ENCODE measurements at places on chromosomes 7 and 10.

DNA sequence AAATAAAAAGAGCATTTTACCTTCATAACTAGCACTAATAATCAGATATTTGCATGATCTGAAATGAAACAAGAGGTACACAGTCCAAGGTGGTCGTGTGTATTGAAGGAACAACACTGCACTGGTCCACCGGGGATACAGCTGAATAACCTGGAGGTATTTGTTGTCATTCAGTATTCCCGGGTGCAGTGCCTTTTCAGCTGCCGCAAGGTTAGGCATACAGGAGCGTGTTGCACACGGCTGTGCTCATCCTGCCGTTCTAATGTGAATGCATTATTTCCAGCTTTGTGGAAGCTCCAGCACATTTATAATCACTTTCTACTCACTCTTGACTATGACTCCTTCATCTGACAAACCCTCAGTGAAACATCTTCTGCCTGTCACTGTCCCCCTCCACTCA is 377.8 kb downstream of the GFRA1 start:
- no peak for DNase-seq

GRCh38 chr7:74029089-74029785 is 1.3 kb downstream of the ELN start:
- DNase-seq: no peak

- DNase-seq: no peak
Measured at GRCh38 chr10:99908512-99908911, 101.2 kb downstream of the DNMBP start.

DNA sequence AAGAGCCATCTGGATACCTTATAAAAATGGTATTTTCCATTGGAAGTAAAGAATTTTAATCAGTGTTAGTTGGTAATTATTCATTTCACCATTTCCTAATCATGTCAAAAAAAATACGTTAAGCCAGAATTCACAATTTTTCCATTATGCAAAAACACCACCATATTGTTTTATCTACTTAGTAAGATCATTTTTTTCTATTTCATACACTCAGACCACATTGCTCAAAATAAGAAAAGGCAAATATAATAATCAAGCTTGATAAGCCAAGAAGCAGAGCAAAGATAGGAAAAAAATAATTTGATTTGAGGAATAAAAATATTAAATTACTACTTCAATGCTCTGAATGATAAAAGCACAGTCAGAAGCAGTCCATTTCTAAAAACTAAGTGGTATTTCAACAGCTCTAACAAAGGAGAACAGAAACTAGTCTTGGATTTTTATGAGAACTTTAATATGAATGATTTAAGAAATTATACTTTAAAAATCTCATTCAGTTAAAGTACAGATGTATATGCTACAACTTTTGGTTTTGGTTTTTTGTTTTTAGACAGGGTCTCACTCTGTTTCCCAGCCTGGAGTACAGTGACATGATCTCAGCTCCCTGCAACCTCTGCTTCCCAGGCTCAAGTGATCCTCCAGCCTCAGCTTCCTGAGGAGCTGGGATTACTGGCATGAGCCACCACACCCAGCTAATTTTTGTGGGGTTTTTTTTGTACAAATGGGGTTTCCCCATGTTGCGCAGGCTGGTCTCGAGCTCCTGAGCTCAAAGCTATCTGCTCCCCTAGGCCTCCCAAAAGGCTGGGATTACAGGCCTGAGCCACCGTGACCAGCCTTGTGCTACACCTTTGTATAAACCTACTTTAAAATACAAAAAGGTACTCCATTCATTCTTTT is 46.6 kb downstream of the LRRN3 start:
- no peak for DNase-seq

- no peak for DNase-seq
Measured at GRCh38 chr10:95697429-95697828, 3.7 kb upstream of the TCTN3 start.

GRCh38 chr10:132855889-132856288 is 69.9 kb upstream of the NKX6-2 start:
- DNase-seq: peak; percentile 5

DNA sequence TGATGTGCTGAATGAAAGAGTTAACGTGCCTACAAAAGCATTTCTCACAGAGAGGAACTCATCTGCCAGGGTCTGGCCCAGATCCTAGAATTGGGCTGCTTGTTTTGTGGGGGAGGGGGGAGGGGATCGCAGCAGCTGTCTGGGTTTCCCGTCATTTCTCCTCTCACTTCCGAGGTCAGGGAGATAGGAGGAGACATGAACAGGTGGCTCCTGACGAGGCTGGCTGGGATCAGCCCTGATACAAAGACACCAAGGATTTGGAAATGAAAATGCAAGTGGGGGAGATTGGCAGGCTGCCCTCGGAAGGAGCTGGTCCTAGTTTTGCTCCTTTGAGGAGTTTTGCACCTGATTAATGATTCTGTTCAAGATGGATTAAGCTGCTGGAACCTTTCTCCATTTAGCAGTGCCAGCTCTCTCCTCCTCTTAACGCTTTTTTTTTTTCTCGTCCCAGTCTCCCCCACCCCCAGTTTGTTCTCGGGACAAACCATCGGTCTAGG is 86.8 kb upstream of the KMT2C start:
- DNase-seq: no peak

- no peak for DNase-seq
Measured at GRCh38 chr10:44013981-44014380, 365.3 kb upstream of the ZNF32 start.

DNA sequence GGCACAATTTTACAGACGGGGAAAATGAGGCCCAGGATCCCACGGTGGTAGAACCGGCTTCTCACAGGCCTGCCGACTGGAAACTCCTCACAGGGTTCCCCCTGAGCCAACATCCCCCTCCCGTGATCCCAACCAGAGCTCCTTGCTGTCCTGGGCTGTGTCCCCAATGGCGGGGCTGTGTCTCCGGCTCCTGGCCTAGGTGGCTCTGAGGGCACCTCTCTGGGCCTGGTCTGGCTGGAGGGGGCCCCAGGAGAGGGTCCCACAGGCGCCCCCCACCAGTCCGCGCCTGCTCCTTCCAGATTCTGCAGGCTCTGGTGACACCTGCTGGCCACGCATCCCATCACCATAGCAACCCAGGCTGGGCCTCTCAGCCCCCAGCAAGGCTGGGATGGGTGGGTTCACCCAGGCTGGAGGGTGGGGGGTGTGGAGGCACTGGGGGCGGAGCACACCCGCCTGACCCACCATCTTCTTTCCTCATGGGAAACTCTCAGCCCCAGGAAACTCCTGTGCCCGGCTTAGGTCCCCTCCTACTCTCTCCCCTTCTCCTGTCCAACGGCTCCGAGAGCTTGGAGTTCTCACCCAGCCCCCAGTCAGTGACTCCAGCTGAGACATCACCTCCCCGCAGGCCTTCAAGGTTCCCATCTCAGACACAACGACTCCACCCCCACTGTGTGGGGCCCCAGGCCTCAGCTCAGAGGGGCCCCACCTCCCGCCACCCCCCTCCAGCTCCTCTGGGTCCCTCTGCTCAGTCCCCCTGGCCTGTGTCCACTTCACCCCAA is 27.1 kb upstream of the TNRC18 start:
- DNase-seq: peak; percentile 79

DNA sequence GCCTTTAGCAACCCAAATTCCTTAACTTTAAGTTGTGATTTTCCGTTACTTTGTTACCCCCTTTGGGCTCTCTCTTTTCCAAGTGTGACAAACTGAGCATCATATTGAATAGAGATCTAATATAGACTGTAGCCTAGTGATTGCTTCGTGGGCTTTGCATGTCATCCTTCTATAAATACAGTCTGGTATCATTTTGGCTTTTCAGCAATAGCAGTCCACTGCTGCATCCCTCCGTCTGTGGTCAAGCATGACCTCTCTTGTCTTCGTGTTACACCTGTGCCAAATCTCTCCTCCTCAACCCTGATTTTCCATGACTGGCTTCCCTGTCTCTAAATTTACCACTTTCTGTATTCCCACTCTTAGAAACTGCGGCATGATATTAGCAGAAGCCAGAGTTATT is 53.8 kb upstream of the AGK start:
- no peak for DNase-seq

GRCh38 chr7:158662610-158663427 is 41.8 kb downstream of the NCAPG2 start:
- DNase-seq: no peak

- DNase-seq: no peak
Measured at GRCh38 chr7:41170466-41170865, 532.4 kb downstream of the INHBA start.

DNA sequence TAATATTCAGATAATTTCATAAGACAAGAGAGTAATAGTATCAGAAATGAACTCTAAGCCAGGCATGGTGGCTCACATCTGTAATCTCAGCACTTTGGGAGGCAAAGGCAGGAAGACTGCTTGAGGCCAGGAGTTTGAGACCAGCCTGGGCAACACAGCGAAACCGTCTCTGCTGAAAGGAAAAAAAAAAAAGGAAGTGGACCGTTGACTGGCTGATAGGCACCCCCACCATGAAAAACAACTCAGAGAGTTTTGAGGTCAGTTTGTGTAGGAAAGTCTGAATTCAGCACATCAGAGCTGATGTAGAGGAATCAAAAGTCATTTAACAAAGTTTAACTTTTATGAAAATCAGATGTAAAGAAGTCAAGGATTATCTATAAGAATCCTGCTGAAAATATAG is 63.2 kb upstream of the AMPH start:
- no peak for DNase-seq

DNA sequence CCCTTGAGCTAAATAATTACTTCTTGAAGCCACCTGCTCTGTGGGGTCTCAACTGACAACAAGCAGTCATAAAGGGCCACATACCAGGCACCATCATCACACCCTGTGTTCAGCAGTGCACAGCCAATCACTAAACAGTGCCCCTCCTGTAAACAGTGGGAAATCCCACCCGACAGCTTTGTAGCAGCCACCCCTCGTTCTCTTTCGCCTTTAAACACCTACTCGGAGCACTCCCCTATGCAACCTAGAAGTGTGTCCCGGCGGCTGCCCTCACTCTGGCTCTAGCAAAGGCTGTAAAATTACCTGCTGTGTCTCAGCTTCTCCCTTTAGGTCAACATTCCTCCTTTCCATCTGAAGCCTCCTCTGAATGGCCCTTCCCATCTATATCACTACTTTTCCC is 111.9 kb downstream of the TCERG1L start:
- DNase-seq: no peak

- DNase-seq: no peak
Measured at GRCh38 chr7:73735528-73735905, 3.1 kb downstream of the ABHD11 start.

DNA sequence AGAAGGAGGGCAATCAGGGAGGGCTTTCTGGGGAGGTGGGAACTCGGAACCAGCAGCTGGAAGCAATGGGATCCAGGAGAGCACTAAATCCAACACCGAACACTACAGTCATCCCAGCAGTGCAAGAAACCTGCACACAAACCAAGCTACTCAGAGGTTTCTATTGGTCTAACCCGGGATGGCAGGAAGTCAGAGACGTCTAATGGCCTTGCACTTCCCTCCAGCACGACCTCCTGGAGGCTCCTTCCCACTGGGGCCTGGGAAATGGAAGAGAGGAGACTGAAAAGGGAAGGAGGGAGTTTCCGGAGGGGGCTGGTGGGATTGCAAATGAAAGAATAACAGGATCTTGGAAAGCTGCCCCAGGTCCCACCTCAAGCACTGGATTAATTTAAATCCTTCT is 56.3 kb downstream of the TEX36 start:
- DNase-seq: no peak

DNA sequence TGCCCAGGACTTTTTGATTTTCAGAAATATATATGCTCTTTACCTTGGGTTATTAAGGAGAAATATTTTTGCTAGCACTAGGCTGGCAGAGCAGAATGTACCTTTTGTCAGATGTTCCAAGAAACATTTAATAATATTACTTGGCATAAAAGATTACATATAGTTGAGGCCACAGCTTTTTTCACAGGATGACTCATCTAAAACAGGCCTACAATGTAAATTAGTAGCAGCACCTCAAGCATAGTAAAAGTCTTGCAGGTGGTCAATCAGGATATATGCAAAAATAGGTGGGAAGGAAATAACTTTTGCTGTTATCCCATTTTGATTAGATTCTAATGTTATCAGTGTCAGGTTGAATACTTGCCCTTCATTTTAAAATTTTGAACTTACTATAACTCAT is 14.9 kb upstream of the ITGB1 start:
- no peak for DNase-seq

GRCh38 chr10:29032169-29032568 is 256.7 kb upstream of the LYZL1 start:
- no peak for DNase-seq

DNA sequence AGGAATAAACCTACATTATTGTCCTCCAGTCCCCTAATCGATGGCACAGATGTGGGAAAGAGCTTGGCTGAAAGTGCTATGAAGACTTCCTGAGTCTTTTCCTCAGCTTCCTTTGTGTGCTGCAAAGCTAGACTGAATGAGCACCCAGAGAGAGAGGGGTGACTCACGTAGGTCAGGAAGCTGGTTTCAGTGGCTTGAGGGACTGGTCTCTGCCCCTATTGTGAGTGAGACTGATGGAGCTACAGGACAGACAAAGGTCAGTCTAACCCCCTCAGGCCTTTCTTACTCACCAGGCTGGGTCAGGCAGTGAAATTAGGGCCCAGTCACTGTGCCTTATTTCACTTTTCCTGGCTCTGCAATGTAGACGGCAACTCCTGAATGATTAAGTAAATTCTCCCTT is 171.1 kb upstream of the GRB10 start:
- DNase-seq: no peak

GRCh38 chr10:8956400-8956799 is 901.9 kb downstream of the GATA3 start:
- no peak for DNase-seq

DNA sequence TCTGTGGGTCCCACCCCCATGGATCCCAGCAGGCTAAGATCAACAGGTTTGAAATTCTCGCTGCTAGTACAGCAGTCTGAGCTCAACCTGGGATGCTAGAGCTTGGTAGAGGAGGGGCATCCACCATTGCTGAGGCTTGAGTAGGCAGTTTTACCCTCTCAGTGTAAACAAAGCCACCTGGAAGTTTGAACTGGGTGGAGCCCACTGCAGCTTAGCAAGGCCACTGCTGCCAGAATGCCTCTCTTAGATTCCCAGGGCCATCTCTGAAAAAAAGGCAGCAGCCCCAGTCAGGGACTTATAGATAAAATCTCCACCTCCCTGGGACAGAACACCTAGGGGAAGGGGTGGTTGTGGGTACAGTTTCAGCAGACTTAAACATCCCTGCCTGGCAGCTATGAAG is 190.0 kb upstream of the CACNA2D1 start:
- DNase-seq: no peak

DNA sequence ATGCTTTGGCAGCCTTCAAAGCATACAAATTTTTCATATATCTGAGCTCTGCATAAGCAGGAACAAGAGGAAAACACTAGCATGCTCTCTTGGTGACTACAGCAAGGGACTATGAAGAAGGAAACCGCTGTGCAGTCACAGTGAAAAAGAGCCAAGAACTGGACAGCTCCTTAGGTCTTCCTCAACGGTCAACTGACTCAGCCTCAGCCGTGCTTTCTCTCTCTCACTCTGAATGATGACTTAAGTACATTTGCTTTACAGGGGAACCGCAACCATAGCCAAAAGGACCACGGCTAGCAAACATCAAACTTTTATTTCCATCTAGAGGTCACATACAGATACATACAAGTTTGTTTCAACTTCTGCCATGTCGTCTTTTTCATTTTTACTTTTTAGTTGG is 69.9 kb downstream of the HYCC1 start:
- DNase-seq: no peak

GRCh38 chr10:5977471-5978229 is at the start of gene IL15RA:
Gene IL15RA, minus strand, starts transcription at chr10:5977543. Its CDS starts 51 bp downstream, at chr10:5977492.
- peak; percentile 71 for DNase-seq

- no peak for DNase-seq
Measured at GRCh38 chr10:45249978-45250693, 65.3 kb downstream of the OR13A1 start.

- DNase-seq: no peak
Measured at GRCh38 chr10:17831896-17832295, 22.7 kb downstream of the MRC1 start.

GRCh38 chr7:92588561-92588960 is 1.6 kb downstream of the FAM133B start:
- peak; percentile 25 for DNase-seq

Data from WTC11 (cell line).